Fibroblast of skin of left quadriceps (primary cell): ENCODE measurements at places on chromosomes 1 and 21.

DNA sequence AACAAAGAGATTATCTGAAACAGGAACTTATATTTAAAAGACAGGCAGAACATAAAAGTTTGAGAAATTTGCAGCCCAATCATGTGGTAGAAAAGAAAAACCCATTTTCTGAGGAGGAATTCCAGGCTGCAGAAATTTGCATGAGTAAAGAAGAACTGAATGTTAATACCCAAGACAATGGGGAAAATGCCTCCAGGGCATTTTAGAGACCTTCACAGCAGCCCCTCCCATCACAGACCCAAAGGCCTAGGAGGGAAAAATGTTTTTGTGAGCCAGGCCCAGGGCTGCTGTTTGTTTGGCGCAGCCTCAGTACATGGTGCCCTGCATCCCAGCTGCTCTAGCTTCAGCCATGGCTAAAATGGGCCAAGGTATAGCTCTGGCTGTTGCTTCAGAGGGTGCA is 554.3 kb upstream of the CHRM3 start:
- DNase-seq, result no peak

DNA sequence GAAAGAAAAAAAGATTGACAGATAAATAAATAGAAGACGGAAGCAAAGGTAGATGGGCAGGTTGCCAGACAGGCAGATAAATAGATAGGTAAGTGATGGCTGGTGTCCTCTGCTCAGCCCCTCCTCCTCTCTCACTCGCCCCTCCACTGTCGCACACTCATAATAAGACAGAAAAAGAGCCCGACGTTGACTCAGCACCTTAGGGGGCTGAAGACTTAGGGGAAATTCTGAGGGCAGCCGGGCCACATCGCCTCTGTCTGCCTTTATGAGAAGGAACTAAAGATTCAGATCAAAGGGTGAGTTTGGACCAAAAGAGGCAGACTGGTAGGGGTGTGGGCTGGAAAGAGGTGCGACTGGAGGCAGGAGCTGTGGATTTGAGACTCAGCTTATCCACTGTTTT is 158.1 kb upstream of the IGSF21 start:
- no peak for DNase-seq

GRCh38 chr21:23247334-23247733 is 2249.1 kb downstream of the NCAM2 start:
- peak; percentile 9 for DNase-seq

DNA sequence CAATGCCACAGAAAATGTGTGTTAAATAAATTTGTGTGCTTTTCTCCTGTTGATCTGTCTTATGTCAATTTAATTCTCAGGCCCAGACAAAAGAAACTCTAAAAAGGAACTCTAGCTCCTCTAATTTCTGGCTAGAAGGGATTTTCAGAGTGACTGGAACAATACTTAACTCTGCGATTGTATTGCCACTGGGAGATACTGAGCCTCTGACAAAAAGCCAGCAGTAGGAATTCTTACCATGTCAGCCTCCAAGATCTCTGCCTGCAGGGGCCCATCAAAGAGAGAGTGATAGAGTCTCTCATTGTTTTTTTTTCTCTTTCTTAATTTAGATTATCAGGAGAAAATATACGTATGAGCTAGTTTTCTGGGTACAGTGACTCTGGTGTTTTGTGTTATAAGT is 1165.7 kb downstream of the BRINP3 start:
- no peak for DNase-seq

DNA sequence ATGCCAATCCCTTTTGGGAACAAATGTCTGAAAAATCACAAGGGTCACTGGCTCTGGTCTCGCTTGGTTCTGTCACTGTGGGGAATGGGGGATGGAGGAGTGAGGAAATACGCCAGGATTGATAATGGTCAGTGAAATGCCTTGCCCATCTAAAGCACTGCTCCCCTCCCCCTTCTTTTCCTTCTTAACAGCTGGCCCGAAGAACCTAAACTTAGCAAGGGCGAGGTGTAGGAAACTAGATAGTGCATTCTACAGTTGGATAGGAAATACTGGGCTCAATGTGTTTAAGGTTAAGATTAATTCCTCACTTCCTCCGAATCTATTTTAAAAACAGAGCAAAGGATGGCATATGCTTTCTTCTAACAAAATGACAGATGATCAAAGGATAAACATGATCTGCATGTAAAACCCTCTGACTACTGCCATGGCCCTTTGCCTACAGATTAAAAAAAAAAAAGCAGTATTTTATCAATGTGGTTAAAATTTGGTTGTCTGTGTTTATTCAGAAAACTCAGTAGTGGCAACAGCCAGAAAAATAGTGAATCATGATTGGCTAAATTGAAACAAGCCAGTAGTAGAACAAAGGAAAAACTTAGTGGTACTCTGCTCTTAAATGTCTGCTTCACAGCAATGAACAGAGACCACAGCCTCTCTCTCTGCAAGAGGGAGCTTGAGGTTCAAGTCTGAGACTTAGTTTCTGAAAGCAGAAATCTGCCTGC is 86.1 kb upstream of the VAV3 start:
- DNase-seq, result no peak

DNA sequence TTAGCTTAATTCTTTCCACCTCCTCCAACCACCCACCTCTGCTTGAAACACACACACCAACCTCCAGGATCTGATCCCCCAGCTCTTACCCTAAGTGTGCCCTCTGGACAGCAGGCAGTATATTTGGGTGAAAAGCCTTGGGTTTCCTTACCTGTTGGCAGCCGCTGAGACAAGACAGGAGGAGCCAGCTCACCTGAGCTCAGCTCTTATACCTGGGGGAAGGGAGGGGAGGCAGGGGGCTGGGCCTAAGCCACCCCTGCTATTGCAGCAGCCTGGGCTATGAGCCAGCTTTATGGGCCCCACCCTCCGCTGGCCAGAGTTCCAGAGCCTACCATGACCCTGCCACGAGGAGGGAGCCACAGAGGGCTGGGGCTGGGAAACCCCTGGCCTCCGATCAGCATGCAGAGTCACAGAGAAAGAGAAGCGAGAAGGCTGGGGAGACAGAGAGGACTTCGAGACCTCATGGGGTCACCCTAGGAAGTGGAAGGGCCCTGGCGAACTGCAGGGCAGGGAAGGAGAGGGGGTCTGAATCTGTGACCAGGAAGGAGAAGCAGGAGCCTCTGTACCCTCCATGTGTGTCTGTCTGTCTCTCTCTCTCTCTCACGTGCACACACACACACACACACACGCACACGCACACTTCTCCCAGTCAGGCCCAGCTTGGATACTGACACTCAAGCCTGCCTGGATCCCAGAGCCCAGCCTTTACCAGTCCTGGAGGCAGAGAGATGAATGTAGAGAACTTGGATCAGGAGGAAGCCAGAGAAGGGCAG is at the start of gene S100A14:
Gene S100A14 (minus strand): TSS at position 182 of the 773 bp plus-strand sequence. CDS start 467 bp downstream, outside the sequence.
- DNase-seq, result no peak

DNA sequence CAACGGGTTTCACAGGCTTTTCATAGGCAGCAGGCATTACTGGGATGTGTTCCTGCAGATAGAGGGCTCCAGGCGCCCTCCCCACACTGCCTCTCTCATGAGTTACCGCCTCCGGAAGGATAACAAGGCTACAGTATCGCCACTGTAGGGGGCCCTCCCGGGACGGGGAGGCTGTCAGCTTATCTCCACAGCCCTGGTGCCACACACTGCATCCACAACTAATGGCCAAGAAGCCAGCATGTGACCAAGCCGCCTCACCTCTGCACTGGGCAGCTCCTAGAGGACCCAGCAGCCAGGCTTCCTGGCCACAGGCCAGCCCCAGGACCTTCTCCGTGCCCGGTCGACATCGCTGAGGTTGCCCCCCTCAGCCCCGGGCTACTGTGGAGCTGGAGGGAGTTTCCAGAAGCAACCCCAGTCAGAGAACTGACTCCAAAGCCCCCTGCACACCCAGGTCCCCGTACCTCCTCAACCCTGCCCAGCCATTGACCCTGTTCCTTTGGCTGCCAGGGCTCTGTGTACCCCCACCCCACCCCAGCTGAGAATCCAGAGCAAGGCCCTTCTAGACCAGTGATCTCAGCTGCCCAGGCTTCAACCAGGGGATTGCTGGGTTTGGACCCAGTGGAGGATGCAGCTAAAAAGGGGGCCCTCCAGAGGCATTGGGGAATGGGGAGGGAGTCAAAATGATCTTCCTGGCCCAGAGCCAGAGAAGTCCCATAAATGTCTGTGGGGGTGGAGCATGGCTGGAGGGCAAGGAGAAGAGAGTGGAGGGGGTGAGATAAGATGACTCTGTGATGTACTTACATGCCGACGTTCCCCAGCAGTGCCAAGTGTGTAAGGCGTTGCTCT is 45.0 kb downstream of the NEK2 start:
- no peak for DNase-seq

GRCh38 chr1:150760013-150760412 is 5.6 kb downstream of the CTSS start:
- no peak for DNase-seq

DNA sequence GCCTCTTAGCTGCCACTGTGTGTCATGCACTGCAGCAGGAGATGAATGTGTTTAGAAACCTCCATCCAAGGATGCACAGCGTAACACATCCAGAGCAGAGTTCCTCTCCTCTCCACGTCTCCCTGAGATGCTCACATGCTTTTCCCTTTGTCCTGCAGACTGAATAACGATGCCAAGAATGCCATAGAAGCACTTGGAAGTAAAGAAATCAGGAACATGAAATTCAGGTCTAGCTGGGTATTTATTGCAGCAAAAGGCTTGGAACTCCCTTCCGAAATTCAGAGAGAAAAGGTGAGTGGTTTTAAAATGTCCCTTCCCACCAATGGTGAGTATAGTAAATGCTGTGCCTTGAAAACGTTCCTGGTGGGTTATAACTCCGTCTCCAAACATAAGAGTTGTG is 13.4 kb upstream of the MX2 start:
- no peak for DNase-seq

- no peak for DNase-seq
Observed at GRCh38 chr21:42568866-42569731, 55.4 kb downstream of the SLC37A1 start.
